ENCODE measurements at places on chromosomes 5 and 9. TPM values are rescaled to one million over a fixed set of nuclear protein-coding genes. Genes with fewer than 3 reads are reported as not detected.

ACTBL2 gene
- not detected for total RNA-seq

CDH6 gene
- total RNA-seq: 9.4 TPM

BRIX1 gene
- 59.7 TPM for total RNA-seq

IFNB1 gene
- total RNA-seq: not detected

SLC22A4 gene
- total RNA-seq: 3.8 TPM

DNA sequence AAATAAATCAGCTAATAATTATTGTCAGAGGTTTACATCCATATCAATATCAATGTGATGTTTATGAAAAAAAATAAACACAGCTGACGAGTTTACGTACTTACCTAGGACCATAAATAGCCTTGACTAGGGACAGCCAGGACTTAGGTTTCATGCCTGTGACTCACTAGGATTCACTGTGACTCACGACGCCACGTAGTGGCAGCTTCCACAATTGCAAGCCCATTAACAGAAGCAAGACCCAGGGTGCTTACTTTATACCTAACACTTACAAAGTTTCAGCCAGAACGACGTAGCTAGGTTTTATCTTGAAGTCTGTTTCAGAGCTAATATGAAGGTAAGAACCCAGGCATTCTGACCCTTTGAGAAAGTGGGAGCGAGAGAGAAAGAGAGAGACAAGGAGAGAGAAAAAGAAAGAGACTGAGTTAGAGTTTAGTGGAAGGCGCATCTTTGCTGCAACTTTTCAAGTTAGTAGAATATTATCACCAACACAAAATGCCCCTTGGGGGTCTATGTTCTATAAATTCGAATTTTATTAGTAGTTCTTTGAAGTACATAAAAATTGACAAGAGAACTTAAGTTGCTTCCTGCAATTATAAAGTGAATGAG is 191.2 kb downstream of the GNA14 start:
- peaks cover 6% of the 10 kb centered on the region for H3K4me1 ChIP-seq
- no peaks in the 10 kb centered on the region for H3K27me3 ChIP-seq
- no peak overlapping the region for H3K4me3 ChIP-seq
- no peaks in the 10 kb centered on the region for H3K36me3 ChIP-seq

DNA sequence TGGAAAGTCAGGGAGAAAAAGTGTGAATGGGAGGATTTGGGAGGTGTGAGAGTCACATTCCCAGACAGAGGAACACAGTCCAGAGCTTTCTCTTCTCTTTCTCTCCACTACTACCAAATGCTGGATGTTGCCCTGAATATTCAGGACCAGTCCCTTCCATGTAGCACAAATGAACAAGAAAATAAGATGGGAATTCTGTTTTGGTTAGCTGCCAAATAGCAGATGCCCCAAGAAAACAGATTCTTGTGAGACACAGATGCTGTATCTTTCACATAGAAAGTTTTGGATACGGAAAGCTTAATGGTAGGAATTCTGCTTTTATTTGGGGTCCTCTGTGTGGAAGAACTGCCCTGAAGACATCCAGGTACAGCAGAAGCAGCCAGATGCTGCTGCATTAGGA is 37.8 kb downstream of the PRLR start:
- no peak overlapping the region for H3K27ac ChIP-seq
- peaks cover 61% of the 10 kb centered on the region for H3K27me3 ChIP-seq
- no peaks in the 10 kb centered on the region for H3K4me1 ChIP-seq

DNA sequence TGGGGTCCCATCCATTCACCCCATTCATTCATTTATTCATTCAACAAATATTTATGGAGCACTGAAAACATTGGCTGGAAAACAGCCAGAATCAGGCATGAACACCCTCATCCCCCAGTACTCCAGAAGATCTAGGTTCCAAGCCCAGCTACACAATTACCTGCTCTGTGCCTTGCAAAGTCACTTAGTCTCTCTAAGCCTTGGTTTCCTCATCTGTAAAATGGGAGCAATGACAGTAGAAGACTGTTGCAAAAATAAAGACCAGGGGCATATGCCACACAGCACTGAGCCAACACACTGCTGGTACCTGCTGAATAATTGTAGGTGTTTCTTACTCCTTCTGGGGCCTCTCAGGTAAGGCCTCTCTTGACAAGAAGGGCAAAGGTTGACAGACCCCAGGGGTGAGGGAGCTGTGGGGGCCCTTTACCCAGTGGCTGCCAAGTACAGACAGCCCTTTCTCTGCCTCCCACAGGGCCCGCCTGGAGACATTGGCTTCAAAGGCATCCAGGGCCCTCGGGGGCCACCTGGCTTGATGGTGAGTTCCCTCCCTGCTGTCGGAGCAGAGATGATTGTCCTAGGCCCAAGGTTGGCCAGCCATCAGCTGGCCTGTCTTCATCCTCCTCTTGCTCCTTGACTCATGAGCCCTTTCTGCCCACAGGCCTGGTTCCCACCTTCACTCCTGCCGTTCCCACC is 22.6 kb upstream of the ORM1 start:
- no peak for DNase-seq
- no peak overlapping the region for H3K4me3 ChIP-seq
- H3K36me3 ChIP-seq: peaks cover 6% of the 10 kb centered on the region
- H3K27me3 ChIP-seq: no peaks in the 10 kb centered on the region

- peak overlapping the region; percentile 62 for H3K27ac ChIP-seq
- peaks cover 37% of the 10 kb centered on the region for H3K4me1 ChIP-seq
These were observed 298.0 kb downstream of the SPOCK1 start for GRCh38 chr5:137200906-137201700.

- H3K4me3 ChIP-seq: no peak overlapping the region
- no peaks in the 10 kb centered on the region for H3K27me3 ChIP-seq
- H3K27ac ChIP-seq: peak overlapping the region; percentile 51
- DNase-seq: no peak
These were observed 9.9 kb upstream of the OSMR start for GRCh38 chr5:38835887-38836286.

DNA sequence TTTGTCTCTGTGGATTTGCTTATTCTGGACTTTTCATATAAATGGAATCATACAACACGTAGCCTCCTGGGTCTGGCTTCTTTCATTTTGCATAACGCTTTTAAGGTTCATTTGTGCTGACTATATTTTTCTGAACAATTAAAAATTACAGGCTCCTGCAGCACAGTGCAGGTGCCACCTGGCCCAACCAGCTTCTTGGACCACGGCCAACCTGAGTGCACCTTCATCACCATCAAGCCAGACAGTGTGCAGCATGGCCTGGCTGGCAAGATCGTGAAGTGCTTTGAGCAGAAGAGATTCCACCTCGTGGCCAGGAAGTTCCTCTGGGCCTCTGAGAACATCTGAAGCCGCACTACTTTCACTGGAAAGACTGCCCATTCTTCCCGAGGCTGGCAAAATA is 53.5 kb upstream of the COL15A1 start:
- no peak overlapping the region for H3K4me3 ChIP-seq
- no peak for DNase-seq
- no peak overlapping the region for H3K27ac ChIP-seq
- peaks cover 13% of the 10 kb centered on the region for H3K27me3 ChIP-seq
- H3K4me1 ChIP-seq: peaks cover 17% of the 10 kb centered on the region

GRCh38 chr5:159040181-159040580 is 59.5 kb downstream of the EBF1 start:
- no peaks in the 10 kb centered on the region for H3K27me3 ChIP-seq
- no peak overlapping the region for H3K4me3 ChIP-seq
- peak overlapping the region; percentile 98 for H3K27ac ChIP-seq
- H3K36me3 ChIP-seq: no peaks in the 10 kb centered on the region

- no peaks in the 10 kb centered on the region for H3K36me3 ChIP-seq
- H3K4me3 ChIP-seq: no peak overlapping the region
- H3K4me1 ChIP-seq: no peaks in the 10 kb centered on the region
These were observed 16.2 kb downstream of the PRLR start for GRCh38 chr5:35214051-35214450.

- H3K27ac ChIP-seq: no peak overlapping the region
- DNase-seq: no peak
These were observed 17.1 kb upstream of the FAM81B start for GRCh38 chr5:95374061-95374460.

DNA sequence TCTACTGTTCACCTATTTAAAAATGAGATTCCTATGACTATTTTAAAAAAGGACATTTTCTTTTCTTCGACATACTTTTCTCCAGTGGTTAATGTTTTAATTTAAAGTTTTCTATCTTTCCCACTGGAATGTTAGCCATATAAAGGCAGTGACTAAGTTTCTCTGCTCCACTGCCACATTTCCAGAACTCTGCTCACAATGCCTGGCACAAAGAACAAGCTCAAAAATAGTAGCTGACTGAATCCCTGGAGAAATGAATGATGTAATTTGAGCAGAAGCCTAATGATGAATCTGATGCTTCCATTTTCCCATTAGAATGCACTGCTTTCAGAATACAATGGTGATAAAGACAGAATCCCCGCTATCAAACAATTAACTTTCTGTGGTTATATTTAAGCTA is 817.8 kb downstream of the MTRR start:
- DNase-seq: peak; percentile 60
- H3K4me3 ChIP-seq: no peak overlapping the region
- peaks cover 10% of the 10 kb centered on the region for H3K4me1 ChIP-seq
- peak overlapping the region; percentile 10 for H3K27ac ChIP-seq
- no peaks in the 10 kb centered on the region for H3K36me3 ChIP-seq
- H3K27me3 ChIP-seq: no peaks in the 10 kb centered on the region

- H3K27ac ChIP-seq: no peak overlapping the region
- H3K27me3 ChIP-seq: no peaks in the 10 kb centered on the region
- no peak overlapping the region for H3K4me3 ChIP-seq
These were observed 154.2 kb upstream of the ZNF366 start for GRCh38 chr5:72661405-72661804.

GRCh38 chr5:63961125-63961597 is 1.1 kb downstream of the HTR1A start:
- H3K4me3 ChIP-seq: no peak overlapping the region
- no peaks in the 10 kb centered on the region for H3K36me3 ChIP-seq
- DNase-seq: no peak
- H3K4me1 ChIP-seq: no peaks in the 10 kb centered on the region

DNA sequence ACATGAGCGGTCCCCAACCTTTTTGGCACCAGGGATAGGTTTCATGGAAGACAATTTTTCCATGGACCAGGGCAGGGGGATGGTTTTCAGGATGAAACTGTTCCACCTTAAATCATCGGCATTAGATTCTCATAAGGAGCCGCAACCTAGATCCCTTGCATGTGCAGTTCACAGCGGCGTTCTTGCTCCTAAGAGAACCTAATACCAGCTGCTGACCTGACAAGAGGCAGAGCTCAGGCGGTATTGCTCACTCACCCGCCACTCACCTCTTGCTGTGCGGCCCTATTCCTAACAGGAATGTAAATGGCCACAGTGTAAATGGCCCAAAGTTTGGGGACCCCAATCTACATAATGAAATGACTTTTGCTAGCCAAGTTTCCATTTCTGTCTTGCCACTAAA is 3.1 kb upstream of the PLIN2 start:
- no peak for DNase-seq
- peaks cover 8% of the 10 kb centered on the region for H3K36me3 ChIP-seq
- no peaks in the 10 kb centered on the region for H3K27me3 ChIP-seq
- H3K4me1 ChIP-seq: peaks cover 33% of the 10 kb centered on the region
- H3K4me3 ChIP-seq: no peak overlapping the region

DNA sequence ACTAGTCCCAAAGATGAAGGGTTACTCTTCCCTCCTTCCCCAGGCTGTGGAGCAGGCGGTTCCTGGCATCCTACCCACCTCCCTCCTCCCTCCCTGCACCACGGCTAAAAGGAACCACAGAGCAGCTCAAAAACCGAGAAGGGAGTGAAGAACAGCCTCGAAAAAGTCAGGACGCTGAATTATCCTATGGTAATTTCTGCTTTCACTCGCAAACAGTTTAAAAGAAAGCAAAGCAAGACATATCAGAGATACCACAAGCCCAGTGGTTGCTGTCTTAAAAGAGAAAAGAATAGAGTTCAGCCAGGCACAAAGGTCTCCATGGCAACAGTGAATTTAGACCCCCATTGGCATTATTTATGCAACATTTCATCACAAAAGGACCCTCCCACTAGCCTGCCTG is 315.4 kb downstream of the CTNND2 start:
- H3K27ac ChIP-seq: no peak overlapping the region
- no peaks in the 10 kb centered on the region for H3K36me3 ChIP-seq
- H3K4me3 ChIP-seq: no peak overlapping the region
- no peaks in the 10 kb centered on the region for H3K27me3 ChIP-seq

GRCh38 chr5:55331321-55331720 is 23.5 kb downstream of the MTREX start:
- no peak overlapping the region for H3K27ac ChIP-seq
- H3K36me3 ChIP-seq: peaks cover 12% of the 10 kb centered on the region
- no peak overlapping the region for H3K4me3 ChIP-seq
- H3K27me3 ChIP-seq: no peaks in the 10 kb centered on the region
- DNase-seq: no peak

- H3K36me3 ChIP-seq: no peaks in the 10 kb centered on the region
- DNase-seq: no peak
- no peaks in the 10 kb centered on the region for H3K27me3 ChIP-seq
- H3K27ac ChIP-seq: no peak overlapping the region
These were observed 34.1 kb downstream of the UBE2QL1 start for GRCh38 chr5:6482735-6483134.

DNA sequence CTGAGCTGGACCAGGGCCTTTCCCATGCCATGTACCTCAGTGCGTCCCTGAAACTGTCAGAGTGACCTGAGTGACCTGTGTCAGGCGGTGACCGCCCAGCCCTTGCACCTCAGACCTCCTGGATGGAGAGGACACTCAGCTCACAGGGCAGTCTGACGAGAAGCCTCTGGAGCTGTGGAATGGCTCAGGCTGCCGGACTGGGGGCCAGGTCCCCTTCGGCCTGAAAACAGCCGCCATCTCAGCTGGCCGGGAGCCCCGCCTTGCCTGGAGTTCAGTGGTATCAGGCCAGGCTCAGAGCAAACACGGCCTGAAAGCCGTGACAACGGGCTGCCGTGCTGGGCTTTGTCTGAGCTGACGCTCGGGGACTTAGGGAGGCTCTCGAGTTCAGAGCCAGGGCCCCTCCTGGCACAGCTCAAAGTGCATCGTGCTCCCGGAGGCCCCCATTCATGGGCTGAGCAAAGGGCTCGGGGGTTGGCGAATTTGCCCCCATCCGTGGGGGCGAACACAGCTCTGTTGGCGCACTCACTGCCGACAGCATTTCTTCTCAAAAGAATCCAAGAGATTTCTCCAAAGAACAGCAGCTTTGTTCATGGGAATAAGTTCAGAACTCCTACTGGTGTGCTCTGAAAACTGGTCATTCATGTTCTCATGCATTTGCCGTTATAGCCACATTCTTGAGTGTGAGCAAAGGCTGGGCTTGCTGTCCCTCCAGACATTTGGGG is 8.4 kb upstream of the SLC9A3 start:
- H3K4me1 ChIP-seq: no peaks in the 10 kb centered on the region
- H3K27me3 ChIP-seq: peaks cover 46% of the 10 kb centered on the region
- no peak for DNase-seq
- no peak overlapping the region for H3K27ac ChIP-seq
- H3K36me3 ChIP-seq: no peaks in the 10 kb centered on the region
- H3K4me3 ChIP-seq: no peak overlapping the region

GRCh38 chr5:152994033-152994680 is 496.3 kb upstream of the GRIA1 start:
- no peak overlapping the region for H3K4me3 ChIP-seq
- no peaks in the 10 kb centered on the region for H3K36me3 ChIP-seq
- no peak for DNase-seq
- H3K27me3 ChIP-seq: no peaks in the 10 kb centered on the region
- no peak overlapping the region for H3K27ac ChIP-seq

- no peaks in the 10 kb centered on the region for H3K4me1 ChIP-seq
- no peak for DNase-seq
- no peaks in the 10 kb centered on the region for H3K27me3 ChIP-seq
- H3K36me3 ChIP-seq: no peaks in the 10 kb centered on the region
- no peak overlapping the region for H3K4me3 ChIP-seq
- no peak overlapping the region for H3K27ac ChIP-seq
These were observed 142.5 kb downstream of the CDH12 start for GRCh38 chr5:22710660-22711059.
